ENCODE measurements at places on chromosomes 2 and 18.
A peak's percentile ranks its signal among the peaks of the same experiment; 100 is the strongest.

GRCh38 chr2:36717603-36718266 lies 21.2 kb downstream of the VIT start:
- DNase-seq, result no peak

DNA sequence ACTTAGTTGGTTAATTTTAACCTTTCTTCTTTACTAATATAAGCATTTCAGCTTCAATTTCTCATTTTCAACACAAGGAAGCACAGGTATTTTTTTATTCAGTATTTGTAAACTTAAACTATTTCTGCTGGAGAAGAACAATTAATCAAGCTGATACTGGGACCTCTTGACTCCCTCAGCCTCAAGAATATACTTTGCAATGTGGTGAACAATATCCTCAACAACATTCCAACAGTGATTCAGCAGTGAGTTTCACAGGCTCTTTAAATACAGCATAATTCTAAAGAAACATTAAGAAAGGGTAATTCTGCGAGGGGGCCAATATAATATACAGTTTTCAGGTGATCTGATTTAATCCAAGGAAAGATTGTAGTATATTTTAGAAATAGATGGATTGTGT lies 10.0 kb downstream of the RAPGEF4 start:
- DNase-seq, result no peak

DNA sequence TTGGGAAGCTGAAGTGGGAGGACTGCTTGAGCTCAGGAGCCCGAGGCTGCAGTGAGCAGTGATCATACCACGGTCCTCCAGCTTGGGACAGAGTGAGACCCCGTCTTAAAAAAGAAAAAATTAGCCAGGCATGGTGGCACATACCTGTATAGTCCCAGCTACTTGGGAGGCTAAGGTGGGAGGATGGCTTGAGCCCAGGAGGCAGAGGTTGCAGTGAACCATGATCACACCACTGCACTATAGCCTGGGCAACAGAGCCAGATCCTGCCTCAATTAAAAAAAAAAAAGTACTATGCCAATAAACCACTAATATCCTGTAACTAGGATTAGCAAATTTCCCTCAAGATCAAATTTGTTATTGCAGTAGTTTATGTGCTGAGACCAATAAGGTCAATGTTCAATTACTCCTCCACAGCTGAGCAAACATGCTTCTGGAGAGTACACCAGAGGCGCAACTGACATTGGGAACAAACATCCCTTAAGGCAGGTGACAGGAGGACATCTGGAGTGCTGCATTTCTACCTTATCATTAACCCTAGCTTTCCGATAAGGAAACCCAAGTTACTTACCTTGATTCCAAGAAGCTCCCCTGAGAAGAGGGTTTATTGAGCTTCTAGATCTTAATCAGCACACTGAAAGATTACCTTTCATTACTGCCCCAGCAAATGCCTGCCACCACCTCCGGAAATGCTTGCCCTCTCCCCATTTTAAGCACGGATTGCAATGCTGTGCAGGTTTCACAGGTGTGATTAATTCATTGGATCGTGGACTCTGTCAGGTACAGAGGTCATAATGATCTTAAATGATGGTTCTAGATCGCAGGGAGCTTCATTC lies 26.2 kb downstream of the MGAT4A start:
- no peak for DNase-seq

DNA sequence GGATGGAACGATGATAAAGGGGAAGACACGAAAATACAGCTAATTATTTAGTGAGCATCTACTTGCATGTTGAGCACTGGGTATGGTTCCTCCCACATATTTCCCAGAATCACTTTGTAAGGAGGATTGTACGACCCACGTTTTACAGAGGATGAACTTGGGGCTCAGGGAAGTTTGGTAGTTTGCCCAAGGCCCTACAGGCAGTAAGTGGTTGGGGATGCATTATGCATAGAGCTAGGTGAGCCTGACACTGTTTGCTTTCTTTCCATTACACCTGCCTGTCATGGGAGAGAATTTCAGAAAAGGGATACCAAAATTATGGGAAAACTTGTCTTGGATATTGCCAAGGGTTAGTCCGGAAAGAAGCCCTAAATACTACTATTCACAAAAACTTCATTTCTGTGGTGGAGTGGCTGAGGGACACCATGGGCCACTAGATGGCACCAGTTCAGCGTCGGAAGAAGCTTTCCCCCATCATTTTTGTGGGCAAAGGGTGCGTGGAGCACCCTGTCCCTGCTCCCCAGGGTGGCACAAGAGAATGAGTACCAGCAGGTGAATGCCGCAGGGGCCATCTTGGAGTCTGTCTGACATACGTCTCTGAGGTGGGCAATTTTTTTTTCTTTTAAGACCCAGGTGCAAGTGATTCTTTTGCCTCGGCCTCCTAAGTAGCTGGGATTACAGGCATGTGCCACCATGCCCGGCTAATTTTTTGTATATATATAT lies 23.5 kb upstream of the C18orf32 start:
- DNase-seq, result no peak

- no peak for DNase-seq
These were observed 32.2 kb downstream of the SPATS2L start for GRCh38 chr2:200338692-200339091.

- DNase-seq, result peak; percentile 46
These were observed 198.2 kb upstream of the SPRED2 start for GRCh38 chr2:65630643-65631042.

DNA sequence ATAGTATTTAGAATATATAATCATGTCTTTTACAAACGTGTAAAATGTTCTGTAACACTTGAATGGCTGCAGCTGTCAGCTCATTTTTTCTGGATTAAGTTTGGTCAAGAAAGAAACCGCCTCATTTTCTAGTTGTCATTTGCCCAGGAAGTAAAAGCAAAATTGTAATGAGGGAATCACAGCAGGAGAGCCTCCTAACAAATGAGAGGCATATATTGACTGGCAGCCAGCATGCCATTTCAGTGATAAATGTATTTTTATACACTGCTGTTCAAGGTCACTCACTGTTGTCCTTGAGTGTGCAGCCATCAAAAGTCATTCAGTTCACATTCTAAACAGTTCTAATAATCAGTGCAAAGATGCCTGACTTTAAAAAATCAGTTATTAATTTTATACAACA lies 144.3 kb upstream of the BOD1L2 start:
- DNase-seq, result no peak

DNA sequence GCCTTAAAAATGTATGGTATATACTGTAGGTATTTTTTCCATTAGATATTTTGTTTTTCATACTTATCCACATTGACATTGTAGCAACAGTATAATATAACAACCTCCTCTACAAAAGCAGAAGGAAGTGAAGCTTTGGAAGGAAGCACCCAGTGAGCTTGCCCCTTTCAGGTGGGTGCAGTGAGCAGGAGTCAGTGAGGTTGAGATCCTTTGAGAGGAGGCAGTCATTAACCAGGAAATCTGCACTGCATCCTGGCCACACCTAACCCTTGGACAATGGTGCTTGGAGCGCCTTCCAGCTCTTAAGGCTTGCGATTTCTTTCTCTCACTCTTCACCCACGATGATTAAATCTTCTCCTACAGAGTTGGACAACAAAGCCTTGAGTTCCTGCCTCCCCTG lies 13.9 kb downstream of the IL37 start:
- DNase-seq, result no peak

DNA sequence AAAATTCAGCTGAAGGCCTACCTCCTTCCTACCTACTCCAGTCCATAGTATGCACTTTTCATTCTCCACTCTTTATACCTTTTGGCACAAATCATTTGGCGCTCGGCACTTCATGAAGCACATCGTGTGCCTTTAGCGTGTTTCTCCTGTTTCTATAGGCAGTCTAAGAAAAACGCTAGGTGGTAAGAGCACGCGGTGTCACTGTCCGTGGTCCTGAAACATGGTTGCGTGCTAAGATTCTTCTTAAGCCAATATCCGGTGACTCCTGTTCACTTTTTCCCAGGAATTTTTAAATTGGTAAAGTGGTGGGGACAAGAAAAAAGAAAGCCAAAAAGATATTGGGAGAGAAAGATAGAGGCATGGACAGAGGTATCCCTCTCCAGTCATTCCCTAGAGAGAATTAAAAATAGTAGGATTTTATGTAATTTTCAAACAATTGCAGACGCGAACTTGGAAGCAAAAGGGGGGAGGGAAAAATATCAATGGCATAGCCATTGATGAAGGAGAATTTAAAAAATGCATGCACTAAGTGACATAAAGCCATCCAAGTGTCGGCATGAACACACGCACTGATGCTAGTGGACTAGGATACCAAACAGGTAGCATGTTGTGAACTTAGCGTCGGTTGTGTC lies 1.4 kb upstream of the CTNNA2 start:
- no peak for DNase-seq

GRCh38 chr2:195498176-195498575 lies 158.8 kb upstream of the SLC39A10 start:
- no peak for DNase-seq

DNA sequence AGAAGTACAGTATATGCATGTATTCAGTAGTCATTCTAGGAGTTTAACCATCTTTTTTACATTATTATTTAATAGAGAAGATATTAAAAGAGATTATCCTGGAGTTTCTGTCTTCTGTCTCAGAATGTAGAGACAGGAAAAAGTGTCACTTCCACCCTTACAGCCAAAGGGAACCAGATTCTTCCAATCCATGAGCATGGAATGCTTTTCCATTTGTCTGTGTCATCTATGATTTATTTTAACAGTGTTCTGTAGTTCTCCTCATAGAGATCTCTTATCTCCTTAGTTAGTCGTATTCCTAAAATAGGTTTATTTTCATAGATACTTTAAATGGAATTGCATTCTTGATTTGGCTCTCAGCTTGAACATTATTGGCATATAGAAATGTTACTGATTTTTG lies 959.5 kb upstream of the PIK3C3 start:
- DNase-seq, result no peak

GRCh38 chr18:68233018-68233417 lies 481.9 kb downstream of the TMX3 start:
- DNase-seq, result no peak

DNA sequence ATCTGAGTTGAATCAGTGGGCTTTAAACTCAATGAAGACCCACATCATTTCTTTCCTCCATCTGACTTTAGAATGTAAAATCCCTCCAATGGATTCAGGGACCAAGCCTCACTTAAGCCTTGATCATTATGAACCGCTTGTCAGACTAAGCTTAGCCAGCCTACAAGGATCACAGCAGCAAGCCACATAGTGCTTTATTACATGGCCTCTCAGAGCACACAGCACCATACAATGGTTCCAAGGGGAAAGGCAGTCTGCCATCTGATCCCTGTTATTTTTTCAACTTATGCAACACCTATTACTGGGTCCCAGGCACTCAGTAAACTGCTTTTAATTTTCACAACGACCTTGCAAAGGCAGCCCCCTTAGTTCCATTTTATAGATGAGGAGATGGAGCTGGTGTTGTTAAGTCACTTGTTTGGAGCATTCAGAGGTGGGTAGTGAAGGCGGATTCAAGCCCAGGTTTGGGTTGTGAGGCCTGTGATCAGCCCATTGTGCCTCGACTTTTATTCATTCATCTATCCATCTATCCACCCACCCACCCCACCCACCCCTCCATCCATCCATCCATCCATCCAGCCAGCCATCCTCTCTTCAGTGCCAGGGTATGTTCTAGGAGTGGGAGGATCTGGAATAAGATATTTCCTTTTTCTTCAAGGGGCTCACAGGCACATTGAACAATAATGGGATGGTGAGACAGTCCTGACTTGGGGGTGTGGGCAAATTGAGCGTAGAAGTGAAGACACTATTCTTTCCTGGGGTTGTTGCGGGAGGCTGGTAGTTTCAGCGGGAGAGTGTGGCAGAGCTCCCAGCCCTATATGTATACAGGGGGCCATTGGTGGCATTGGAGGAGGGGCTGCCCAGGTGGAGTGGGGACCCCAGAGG lies 141.2 kb downstream of the MYCN start:
- no peak for DNase-seq

- no peak for DNase-seq
These were observed 81.9 kb downstream of the TMEM131 start for GRCh38 chr2:97913846-97914245.

DNA sequence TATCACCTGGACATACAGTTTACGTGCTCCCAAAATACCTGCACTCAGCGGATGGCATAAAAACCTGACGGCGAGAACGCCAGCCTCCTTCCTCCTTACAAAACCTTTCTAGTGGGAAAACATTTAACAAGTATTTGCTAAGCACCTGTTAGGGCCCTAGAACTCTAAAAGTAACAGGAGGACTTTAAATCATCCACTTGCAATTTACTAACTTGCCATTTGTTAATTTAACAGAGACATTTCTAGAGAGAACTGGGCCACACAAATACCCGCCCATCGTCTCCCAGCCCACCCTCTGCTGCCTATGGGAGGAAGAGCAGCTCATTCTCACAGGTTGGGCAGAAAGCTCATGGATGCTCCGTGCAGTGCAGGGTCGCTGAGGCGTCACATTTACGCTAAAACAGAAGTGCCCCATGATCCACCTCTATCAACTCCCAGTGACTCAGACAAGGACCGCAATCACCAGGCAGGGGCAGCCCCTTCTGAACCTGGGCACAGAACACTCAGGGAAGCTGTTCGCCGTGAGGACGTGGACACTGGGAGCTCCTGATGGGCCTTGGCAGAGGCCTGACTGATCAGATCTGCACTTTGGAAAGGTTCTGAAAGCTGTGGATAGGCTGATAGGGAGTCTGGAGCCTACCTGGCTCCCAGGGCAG lies 106.9 kb downstream of the HDAC4 start:
- no peak for DNase-seq

GRCh38 chr2:44801841-44802776 lies 139.4 kb upstream of the SIX3 start:
- no peak for DNase-seq

GRCh38 chr2:58046335-58046584 lies 346 bp upstream of the VRK2 start:
- no peak for DNase-seq

DNA sequence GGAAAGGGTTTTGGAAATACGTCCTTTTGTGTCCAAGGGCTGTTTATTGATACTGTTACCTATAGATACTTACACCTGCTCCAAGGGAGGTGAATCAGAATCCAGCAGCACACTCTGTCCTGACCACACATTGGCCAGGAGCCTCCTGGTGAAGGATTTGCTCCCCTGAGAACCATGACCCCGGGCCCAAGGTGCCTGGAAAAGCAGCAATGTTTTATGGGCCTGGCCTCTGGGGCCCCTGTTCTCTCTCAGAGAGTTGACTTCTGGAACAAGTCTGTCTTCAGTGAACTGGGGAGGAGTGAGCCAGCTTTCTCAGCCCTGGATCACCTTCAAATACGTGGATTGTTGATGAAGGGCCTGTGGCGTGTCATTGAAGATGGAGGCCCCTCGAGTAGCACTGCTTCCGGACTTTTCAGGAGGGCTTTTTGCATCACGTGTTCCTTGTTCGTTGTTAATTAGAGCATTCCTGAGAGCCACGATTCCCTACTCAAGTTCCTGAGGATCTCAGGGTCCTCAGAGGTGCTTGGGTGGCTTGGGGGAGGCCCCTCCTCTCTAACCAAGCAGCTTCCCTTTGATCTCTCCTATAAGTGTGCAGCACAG lies 78.5 kb upstream of the RPL31 start:
- no peak for DNase-seq

DNA sequence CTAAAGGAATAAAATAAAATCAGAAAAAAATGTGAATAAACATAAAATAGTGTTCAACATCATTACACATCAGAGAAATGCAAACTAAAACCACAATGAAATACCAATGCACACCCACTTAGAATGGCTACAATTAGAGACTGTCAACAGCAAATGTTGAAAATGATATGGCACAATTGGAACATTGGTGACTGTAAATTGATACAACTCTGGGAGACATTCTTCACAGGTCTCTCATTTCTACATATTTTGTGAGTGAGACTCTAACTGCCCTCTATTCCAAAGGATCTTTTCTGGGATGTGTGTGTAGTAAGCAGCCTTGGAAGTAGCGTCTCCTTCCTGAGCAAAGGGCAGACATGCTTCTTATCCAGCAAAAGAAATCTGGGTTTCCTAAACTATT lies 323.0 kb downstream of the FBXO15 start:
- DNase-seq, result peak; percentile 9

GRCh38 chr2:14569294-14569693 lies 63.2 kb upstream of the LRATD1 start:
- no peak for DNase-seq

Data from GM04503 (cell line).